ENCODE measurements at places on chromosomes 2 and 18. TPM values are rescaled to one million over a fixed set of nuclear protein-coding genes. Genes with fewer than 3 reads are reported as not detected.

G6PC2 gene
- total RNA-seq: not detected

IL1A gene
- 2.1 TPM for total RNA-seq

DSG2 gene
- total RNA-seq: 12.7 TPM

- peak; percentile 90 for DNase-seq
Measured at GRCh38 chr2:119387381-119388129, 20.8 kb downstream of the DBI start.

DNA sequence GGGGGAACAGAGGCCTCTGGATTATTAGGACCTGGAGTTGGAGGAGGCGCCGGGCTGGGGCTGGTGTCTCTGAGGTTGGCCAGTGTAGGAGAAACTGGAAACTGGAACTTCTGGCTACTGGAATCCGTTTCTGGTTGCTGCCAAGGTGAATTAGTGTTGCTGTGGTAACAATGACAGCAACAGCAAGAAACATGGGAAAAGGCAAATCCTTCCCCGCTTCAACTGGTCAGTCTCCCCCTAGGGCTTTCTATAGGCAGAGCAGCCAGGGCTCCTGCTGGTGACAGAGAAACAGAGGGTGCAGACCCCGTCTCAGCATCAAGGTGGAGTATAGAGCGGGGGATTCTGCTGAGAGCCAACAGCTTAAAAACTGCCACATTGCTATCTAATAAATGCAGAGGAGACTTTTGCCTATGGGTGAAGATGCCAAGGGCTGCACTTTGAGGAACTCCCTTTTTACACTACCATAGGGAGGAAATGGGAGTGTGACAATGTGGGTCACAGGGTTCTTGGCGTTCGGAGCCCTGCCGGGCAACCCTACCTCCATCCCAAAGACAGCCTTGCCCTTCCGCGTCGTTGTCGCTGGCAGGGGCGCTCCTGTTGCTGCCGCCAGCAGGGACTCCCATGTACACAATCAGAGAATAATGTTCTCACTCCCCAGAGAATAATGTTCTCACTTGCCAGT lies 81.4 kb upstream of the CABLES1 start:
- DNase-seq: peak; percentile 49
